ENCODE measurements at places on chromosomes 3 and 15.

GRCh38 chr3:113832477-113833164 lies 6.0 kb upstream of the GRAMD1C start:
- no peak for DNase-seq

DNA sequence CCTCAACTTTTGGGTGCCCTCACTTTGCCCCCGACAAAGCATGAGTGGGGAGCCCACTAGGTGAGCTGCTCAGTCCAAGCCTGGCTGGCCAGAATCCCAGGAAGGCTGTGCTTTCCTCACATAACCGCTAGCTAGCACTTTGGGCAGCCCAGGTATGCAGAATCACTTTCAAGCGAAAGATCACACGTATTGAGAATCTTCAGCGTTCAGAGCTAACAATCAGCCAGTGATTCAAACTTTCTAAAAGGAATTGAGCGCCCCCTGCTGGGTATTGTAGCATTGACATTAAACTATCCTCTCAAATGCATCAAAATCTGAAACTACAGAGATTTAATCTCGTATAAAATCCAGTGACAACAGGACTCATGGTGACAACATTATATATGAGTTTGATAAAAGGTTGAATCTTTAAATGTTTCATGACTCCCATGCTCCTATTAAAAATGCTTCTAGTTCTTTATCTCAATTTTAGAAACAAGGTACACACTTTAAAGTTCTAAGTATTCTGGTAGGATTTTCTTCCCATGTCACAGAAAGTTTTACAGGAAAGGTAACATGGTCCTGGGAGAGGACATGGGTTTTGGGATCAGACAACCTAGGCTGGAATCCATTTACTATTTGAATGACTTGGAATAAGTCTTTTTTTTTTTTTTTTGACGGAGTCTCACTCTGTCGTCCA lies 11.8 kb downstream of the ANAPC13 start:
- peak; percentile 78 for DNase-seq

GRCh38 chr3:9388562-9389272 lies 8.7 kb upstream of the SETD5 start:
- no peak for DNase-seq

DNA sequence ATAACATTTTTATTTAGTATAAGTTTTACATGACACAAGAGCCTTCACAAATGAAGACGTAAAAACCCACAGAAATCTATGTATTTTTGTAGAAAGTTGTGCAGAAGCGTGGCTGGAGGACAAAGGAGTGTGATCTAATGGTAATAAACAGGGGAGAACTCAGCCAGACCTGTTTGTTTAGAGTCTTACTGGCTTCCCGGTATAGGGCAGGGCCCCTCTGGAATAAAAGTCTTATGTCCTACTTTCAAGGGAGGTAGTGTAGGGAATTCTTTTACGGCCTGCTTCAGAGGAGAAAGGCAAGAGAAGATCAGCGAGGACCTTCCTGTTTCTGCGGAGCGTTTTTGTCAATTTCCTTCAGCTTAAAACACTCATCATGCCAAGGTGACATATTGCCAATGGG lies 103.6 kb downstream of the TGFBR2 start:
- no peak for DNase-seq

- no peak for DNase-seq
Measured at GRCh38 chr3:50665081-50665840, 9.5 kb upstream of the DOCK3 start.

GRCh38 chr3:112170046-112170445 lies 37.0 kb upstream of the GCSAM start:
- no peak for DNase-seq

GRCh38 chr15:63447017-63447676 lies 57.2 kb upstream of the USP3 start:
- DNase-seq, result no peak

DNA sequence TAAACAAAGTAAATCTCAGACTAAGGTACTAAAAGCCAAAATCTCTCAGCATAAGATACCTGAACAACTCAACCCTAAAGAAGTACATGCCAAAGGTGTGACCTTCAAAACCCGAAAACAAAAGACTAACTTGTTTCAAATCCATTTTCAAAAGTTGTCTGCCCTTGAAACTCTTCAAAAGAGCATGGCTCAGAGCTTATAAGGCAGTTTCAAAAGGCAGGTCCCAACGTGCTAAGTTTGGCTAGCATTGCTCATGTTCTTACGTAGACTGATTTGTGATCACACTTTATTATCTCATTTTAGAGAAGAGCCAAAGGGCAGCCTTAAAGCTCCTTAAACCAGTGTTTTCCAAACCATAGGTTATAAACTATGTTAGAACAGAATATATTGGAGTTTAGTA lies 112.2 kb downstream of the FEZF2 start:
- no peak for DNase-seq

DNA sequence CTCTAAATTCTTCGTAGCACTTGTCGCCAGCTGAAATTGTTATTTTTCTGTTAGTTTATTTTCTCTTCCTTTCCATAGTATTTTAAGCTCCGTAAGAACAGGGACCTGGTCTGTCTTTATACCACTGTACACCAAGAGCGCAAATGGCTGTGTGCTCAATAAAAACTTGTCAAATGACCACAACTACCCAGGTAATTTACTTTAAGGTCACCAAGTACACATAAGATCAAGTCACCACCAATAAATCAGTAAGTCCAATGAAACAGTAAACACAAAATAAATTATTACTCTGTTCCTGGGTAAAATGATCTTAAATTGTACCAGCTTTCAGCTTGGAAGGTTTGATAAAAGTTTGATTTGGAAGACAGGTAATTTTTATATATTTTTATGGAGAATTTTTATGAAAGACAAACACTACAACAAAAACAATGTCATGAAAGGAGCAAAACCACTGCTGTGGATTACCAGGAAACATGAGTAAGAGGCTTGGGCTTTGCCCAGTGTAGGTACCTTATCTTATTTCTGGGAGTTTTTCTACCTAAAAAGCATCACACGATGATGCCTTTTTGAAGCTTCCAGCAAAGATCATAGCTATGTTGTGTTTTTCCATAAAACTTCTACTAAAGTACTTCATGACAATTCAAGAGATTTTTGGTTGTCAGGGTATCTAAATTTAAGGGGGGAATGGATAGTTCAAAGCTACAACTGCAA lies 406.8 kb downstream of the SHQ1 start:
- DNase-seq, result no peak

- no peak for DNase-seq
Measured at GRCh38 chr3:38578081-38578475, 71.4 kb downstream of the SCN5A start.

DNA sequence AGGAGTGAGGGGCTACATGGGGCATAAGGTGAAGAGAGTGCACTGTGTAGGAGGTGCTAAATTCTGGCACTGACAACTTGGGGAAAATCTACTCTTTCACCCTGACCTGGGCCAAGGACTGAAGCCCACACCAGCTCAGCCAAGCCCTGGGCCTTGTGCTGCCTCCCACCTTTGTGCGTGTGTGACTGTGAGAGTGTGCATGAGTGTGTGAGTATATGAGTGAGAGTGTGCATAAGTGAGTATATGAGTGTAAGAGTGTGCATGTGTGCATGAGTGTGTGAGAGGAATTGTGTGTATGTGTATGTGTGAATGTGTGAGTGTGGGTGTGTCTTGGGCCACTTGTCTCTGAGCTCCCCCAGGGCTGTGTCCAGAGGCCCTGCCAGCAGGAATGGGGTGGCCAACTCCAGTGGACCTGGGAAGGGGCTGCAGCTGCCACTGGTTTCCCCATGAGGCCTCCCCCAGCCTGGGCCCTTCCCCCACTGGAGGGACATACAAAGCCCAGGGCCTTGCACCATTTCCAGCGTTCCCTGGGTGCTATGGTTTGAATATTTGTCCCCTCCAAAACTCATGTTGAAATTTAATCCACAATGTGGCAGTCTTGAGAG lies 15.2 kb downstream of the C3orf22 start:
- no peak for DNase-seq

DNA sequence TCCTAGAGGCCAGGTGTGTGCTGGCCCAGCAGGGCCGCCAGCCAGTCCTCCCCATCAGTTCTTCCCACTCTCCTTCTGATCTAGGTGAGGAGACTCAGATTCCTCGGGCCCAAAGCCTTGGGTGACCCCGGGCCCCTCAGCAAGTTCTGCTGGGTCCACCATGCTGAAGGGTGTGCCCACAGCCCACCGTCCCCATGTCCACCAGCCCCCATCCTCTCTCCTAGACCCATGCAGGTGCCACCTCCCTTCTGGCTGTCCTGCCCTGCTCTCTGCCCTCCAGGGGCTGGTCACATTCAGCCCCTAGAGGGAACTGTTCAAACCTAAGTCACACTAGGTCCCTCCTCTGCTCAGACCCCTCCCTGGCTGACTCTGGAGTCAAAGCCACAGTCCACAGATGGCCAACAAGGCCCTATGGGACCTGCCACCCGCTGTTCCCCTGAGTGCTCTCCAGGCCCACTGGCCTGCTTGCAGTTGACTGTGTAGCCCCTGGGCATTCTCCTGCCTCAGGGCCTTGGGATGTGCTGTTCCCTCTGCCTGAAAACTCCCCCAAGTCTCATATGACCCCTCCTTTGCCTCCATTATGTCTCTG lies 878 bp upstream of the TLR9 start:
- no peak for DNase-seq

DNA sequence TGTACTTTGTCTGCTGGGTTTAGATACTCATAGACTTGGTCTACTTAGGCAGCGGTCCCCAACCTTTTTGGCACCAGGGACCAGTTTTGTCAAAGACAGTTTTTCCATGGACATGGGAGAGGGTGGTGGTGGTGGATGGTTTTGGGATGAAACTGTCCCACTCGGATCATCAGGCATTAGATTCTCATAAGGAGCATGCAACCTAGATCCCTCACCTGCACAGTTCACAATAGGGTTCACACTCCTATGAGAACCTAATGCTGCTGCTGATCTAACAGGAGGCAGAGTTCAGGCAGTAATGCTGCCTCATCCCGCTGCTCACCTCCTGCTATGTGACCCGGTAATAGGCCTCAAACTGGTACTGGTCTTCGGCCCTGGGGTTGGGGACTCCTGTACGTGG lies 45.3 kb downstream of the CMSS1 start:
- DNase-seq, result no peak

GRCh38 chr3:61893840-61894566 lies 332.6 kb downstream of the PTPRG start:
- DNase-seq, result no peak

DNA sequence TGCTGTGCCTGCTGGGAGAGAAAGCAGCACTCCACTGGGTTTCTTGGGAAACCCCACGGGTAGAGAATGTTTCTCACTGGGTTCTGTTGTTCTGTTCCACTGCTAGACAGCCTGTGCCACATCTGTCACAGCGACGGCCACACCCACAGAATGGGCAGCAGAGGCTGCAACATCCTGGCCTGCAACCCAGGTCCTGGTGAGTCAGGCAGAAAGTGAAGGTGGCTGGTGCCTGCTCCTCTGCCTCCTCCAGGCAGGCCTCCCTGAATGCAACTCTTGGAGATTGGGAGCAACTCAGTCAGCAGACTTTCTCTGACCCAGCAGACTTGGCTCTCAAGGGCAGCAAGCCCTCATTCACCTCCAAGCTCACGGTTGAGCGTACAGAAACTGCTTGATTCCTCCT lies 13.0 kb downstream of the C3orf18 start:
- DNase-seq, result no peak

GRCh38 chr3:143200001-143200924 lies 80.7 kb downstream of the CHST2 start:
- no peak for DNase-seq

- no peak for DNase-seq
Measured at GRCh38 chr15:96332637-96333121, 2.2 kb downstream of the NR2F2 start.

GRCh38 chr15:89599021-89599420 lies 23.8 kb downstream of the TICRR start:
- no peak for DNase-seq

GRCh38 chr15:31295658-31296057 lies 31.0 kb upstream of the KLF13 start:
- no peak for DNase-seq

DNA sequence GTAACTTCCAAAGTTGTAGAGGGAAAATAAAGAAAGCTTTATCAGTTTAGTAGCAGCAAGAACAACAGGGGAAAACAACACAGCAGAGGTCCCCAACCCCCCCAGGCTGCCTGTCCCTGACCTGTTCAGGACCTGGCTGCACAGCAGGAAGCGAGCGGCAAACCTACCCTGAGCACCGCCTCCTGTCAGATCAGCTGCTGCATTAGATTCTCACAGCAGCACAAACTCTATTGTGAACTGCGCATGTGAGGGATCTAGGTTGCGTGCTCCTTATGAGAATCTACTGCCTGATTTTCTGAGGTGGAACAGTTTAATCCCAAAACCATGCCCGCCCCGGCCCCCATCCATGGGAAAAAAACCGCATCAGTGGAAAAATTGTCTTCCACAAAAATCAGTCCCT lies 40.3 kb downstream of the USP50 start:
- DNase-seq, result no peak

GRCh38 chr15:42110367-42110766 lies 16.0 kb upstream of the PLA2G4D start:
- DNase-seq, result no peak

GRCh38 chr15:85826756-85827515 lies 32.2 kb upstream of the KLHL25 start:
- DNase-seq, result no peak

GRCh38 chr15:25335279-25335678 lies 103.5 kb downstream of the UBE3A start:
- no peak for DNase-seq

DNA sequence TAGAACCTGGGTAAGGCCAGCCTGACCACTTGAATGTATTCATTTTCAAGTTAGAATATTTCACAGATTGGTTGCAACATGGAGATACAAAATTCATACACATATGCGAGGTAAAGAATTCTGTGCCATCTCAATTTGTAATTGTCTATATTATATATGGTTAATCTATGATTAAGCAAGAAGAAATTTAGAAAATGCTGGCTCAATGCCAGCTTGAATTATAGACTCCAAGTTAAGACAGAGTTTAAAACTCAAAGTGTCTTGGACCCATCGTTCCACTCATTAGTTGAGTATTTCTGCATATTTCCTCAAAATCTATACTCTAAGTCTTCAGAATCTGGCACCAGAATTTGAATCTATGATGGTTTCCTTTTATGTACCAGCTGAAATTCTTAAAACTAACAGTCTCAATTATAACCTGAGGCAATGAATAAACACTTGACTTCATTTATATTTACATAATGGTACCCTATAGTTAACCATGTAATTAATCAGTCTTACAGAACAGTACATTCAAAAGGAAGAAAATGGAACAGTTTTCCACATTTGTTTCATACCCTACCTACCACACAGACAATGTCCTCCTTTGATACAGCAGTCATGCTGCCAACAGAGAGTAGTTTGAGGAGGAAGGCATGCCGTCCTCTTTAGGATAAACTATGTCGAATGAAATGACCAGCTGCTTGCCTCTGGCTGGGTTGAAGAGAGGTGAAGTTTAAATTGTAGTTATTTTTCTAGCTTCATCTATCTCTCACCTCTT lies 95.7 kb downstream of the CD47 start:
- no peak for DNase-seq

- DNase-seq, result no peak
Measured at GRCh38 chr3:177647876-177648275, 450.6 kb upstream of the TBL1XR1 start.

GRCh38 chr3:95883801-95884200 lies 930.6 kb upstream of the EPHA6 start:
- DNase-seq, result no peak

DNA sequence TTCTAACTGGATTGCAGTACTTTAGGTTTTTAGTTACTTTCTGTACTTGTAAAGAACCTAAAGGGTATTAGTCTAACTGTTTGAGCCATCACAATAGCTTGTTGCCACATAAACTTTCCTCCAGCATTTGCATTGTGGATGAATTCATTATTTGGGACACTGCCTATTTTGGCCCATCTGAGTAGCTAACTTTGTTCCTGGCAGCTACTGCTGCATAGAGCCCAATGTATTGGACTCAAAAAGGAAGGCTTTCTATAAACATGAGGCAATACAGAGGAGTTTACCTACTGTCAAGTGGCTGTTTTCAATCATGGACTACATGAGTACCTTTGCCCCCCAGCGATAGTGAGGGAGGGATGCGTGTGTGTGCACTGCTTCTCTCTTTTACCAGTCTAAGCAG lies 1.9 kb downstream of the ROBO2 start:
- DNase-seq, result no peak

All from stimulated activated CD8-positive, alpha-beta memory T cell treated with anti-CD3 and anti-CD28 coated beads, Interleukin-4, amount 100 ng/mL, for 4 hours (primary cell).